GM04504 (cell line): ENCODE measurements at places on chromosomes 5 and 9.

DNA sequence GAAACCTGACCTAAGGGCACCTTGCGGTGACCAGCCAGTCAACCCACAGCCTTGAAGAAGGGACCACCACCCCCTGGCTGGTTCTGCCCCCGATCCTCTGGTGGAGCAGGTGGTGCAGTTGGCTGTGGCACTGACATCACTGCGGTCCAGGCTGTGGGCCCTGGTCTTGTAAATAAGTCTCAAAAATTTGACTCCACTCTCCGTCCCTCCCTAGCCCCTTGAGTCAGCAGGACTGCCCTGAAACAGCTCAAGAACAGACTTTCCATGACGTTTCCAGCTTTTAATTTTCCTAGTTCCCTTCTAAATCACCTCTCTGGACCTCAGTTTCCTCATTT, 134.8 kb upstream of the BOD1 start:
- DNase-seq = no peak

DNA sequence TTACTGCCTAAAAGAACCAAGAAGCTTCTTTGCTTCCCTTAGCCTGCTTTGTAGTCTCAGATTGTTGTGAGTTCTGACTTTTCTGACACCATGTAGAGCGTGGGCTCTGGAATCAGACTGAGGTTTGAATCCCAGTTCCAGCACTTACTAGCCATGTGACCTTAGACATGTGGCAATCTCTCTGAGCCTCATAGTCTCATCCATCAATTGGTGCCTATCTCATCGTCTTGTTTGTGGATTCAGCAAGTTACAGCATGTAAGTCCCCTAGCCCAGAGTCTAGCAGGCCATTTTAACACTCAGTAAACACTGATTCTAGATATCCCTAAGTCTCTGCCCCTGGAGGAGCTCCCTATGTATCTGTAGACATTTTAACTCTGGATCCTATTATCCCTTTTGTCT, 94.7 kb downstream of the ANGPTL2 start:
- DNase-seq = no peak

DNA sequence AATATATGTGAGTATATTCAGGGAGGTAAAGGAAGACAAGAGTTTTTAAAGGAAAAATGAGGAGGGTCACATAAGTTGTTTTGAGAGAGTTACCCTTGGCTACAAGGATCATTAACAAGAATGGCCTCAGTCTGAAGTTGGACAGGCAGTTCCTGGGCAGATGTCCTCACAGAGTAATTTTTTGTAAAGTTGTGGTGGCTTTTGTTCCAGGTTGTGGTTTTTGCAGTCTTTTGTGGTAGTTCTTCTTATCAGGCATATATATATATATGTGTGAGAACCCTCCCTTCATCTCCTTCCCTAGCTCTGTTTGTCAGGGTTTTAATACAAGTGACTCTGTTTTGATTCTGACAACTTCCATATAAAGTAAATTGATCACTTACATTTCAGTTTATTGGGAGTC, 60.0 kb downstream of the CSNK1G3 start:
- no peak for DNase-seq

DNA sequence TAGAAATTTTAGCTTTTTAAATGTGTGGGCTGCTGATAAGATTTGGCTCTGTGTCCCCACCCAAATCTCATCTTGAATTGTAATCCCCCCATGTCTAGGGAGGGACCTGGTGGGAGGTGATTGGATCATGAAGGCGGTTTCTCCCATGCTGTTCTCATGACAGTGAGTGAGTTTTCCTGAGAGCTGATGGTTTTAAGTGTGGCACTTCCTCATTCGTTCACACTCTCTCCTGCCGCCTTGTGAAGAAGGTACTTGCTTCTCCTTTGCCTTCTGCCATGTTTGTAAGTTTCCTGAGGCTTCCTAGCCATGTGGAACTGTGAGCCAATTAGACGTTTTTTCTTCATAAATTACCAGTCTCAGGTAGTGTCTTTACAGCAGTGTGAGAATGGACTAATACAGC, 127.8 kb upstream of the MVB12B start:
- DNase-seq = no peak

GRCh38 chr9:88396836-88397577, 8.8 kb downstream of the SPIN1 start:
- no peak for DNase-seq
